Renal cortical epithelial cell (primary cell): ENCODE measurements at places on chromosomes 3 and 15. TPM values are rescaled to one million over a fixed set of nuclear protein-coding genes. Genes with fewer than 3 reads are reported as not detected.

RBMS3 gene
- total RNA-seq: 26.7 and 38.6 TPM in 2 replicates

CHST2 gene
- total RNA-seq: 2.9 and 7.1 TPM in 2 replicates

TMEM212 gene
- total RNA-seq: not detected in 2 replicates

GOLGA8M gene
- 0.89 TPM in 1 of 2 replicates, not detected in the other for total RNA-seq

LRRK1 gene
- total RNA-seq: 9.2 and 21.8 TPM in 2 replicates

HRG gene
- 0.15 TPM in 1 of 2 replicates, not detected in the other for total RNA-seq

ACAD11 gene
- total RNA-seq: 34.6 and 81.0 TPM in 2 replicates

LEO1 gene
- 18.8 and 49.9 TPM in 2 replicates for total RNA-seq

CRABP1 gene
- total RNA-seq: not detected in 2 replicates

GOLGA8R gene
- total RNA-seq: 0.35 and 1.6 TPM in 2 replicates

DNA sequence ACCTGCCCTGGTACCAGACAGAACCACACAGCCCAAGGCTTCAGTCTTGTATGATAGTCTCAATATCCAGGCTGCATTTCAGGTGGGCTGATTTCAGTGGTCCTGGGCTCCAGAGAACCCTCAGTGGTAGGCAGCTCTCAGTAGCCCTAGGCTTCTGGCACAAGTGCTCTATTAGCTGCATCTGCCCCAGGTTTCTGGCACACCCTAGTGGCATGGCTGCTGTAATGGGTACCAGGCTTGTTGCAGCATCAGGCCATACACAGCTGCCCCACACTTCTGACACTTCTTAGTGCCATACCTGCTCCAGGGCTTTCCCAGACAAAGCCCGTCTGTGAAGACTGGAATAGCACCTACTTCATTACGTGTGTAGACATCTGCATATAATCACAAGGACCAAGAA lies 1062.2 kb upstream of the EPHA6 start:
- DNase-seq: no peak

- DNase-seq: peak; percentile 41
Measured at GRCh38 chr15:69595009-69595791, 142.6 kb downstream of the RPLP1 start.

DNA sequence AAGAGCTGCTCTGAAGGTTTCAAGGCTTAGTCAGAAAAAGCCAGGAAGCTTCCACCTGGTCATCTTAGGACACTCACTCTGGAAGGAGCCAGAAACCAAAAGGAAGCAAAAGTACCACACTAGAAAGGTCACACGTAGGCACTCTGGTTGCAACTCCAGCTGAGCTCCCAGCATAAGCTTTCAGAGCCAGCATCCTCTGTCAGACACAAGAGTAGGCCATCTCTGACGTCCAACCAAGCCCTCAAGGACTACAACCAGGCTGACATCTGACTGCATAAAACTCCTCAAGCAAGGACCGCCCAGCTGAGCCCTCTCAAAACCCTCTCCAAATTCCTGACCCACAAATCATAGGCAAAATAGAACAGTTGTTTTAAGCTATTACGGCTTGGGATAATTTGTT lies 12.8 kb downstream of the SH3BP5 start:
- peak; percentile 63 for DNase-seq

GRCh38 chr3:39528844-39529243 lies 61.4 kb downstream of the MOBP start:
- DNase-seq: peak; percentile 21

GRCh38 chr3:112735926-112736325 lies 95.0 kb upstream of the CCDC80 start:
- DNase-seq: no peak

DNA sequence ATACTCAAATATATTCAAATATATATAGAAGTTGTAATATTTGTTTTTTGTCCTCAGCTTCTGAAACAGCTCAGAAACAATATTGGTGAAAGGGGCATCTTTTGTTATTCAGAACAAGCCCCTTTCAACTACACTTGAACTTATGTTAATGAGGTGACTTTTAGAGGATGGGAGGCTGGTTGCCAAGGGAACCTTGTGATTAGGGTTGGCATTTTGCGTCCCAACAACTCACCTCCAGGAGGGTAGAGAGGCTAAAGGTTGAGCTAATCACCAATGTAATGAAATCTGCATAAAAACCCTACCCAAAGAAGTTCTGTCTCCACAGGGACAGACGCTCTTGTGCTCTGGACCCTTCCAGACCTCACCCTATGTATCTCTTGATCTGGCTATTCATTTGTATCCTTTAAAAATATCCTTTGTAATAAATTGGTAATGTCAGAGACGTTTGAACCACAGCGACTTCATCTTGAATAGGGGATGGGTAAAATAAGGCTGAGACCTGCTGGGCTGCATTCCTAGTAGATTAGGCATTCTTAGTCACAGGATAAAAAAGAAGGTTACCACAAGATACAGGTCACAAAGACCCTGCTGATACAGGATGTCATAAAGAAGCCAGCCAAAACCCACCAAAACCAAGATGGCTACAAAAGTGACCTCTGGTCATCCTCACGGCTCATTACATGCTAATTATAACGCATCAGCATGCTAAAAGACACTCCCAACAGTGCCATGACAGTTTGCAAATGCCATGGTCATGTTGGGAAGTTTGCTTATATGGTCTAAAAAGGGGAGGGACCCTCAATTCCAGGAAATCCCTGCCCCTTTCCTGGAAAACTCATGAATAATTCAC lies 111.1 kb downstream of the FMN1 start:
- peak; percentile 36 for DNase-seq

- no peak for DNase-seq
Measured at GRCh38 chr15:48388910-48389309, 57.7 kb downstream of the DUT start.

- DNase-seq: peak; percentile 88
Measured at GRCh38 chr15:78951841-78952238, 7.0 kb upstream of the CTSH start.

- DNase-seq: no peak
Measured at GRCh38 chr3:52816654-52817053, 13.8 kb downstream of the ITIH4 start.

- peak; percentile 26 for DNase-seq
Measured at GRCh38 chr15:38843736-38844590, 279.3 kb upstream of the RASGRP1 start.

GRCh38 chr3:37519661-37520060 lies 342.0 kb upstream of the CTDSPL start:
- DNase-seq: no peak

DNA sequence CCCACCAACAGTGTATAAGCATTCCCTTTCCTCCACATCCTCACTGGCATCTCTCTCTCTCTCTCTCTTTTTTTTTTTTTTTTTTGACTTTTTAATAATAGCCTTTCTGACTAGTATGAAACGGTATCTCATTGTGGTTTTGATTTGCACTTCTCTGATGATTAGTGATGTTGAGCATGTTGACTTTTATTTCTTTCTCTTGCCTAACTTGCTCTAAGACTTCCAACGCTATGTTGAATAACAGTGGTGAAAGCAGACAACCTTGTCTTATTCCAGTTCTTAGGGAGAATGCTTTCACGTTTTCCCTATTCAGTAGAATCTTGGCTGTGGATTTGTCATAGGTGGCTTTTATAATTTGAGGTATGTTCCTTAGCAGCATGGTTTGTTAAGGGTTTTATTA lies 249.4 kb upstream of the MDFIC2 start:
- no peak for DNase-seq

- DNase-seq: no peak
Measured at GRCh38 chr15:52193321-52193720, 2.1 kb upstream of the GNB5 start.

DNA sequence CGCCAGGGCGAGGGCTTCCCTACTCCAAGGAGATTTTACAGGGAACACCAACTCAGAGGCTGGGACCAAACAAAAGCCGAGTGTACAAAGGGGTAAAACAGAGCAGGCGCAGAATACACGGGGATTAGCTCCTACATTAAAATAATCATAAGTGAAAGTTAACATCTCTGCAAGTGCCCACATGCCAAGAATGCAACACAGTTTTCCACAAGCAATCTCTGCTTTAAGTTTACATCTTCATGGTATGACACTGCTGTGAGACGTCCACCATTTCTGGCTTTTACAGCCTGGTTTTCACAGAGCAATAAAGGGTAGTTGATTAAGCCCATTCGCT lies 500 bp upstream of the VGLL3 start:
- no peak for DNase-seq

DNA sequence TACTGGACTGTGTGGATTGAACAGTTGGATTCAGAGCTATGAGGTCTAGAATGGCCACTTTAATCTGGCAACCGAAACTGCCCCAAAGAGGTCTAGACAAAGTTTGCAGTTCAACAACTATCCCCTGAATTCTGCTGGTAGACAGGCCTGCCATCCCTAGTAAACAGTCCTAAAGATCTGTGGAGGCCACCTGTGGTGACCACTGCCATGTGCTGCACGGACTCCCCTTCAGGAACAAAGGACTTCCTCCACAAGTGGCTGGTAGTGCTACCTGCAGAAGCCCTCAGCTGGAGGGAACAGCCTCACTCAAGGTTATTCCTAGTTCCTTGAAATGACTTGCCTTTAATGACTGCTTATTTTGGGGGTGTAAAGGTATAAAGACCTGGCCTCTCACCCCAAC lies 6.1 kb downstream of the TNFAIP8L3 start:
- no peak for DNase-seq

GRCh38 chr3:101038880-101039279 lies 45.7 kb upstream of the ABI3BP start:
- DNase-seq: peak; percentile 56

GRCh38 chr3:148360051-148360450 lies 337.7 kb upstream of the AGTR1 start:
- no peak for DNase-seq

DNA sequence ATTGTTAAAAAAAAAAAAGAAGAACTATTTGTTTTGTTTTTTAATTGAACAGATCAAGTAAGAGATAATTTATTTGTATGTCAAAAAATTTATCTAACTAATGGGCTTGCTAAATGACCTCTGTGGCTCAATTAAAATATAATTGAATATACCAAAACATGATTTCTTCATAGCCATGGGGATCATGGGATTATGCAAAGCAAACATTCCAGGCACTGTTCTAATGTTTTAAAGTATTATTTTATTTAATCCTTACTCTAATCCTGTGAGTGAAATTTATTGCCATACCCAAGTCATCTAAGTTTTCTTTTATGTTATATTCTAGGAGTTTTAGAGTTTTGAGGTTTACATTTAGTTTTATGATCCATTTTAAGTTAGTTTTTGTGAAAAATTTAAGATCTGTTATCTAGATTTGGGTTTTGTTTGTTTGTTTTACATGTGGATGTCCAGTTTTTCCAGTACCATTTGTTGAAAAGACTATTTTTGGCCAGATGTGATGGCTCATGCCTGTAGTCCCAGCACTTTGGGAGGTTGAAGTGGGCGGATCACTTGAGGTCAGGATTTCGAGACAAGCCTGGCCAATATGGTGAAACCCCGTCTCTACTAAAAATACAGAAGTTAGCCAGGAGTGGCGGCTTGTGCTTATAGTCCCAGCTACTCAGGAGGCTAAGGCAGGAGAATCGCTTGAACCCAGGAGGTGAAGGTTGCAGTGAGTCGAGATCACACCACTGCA lies 52.3 kb upstream of the CNOT10 start:
- no peak for DNase-seq

DNA sequence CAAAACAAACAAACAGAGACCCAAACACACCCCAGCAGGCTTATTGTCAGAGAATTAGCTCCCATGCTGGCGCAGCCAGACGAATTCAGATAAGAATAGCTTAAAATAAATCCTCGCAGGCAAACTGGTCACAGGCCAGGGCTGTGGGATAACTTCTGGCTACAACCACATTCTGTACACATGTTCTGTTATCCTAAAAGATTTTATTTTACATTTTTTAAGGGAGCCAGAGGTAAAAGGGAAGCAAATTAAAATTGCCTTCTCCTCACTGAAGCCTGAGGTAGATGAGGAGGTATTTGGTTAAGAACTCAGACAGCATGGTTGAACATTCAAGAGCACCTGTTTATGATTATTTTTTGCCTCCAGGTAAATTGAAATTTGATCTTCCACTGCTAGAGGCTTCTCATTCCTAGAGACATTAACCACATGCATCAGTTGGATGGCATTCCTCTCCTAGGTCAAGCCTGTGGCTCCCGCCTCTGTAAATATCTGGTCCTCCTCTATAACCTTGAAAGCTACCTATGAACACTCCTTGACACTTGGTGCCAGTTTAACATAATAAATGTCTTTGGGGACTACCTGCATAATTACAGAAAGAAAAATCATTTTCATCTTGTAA lies 190.3 kb downstream of the SATB1 start:
- DNase-seq: peak; percentile 24

DNA sequence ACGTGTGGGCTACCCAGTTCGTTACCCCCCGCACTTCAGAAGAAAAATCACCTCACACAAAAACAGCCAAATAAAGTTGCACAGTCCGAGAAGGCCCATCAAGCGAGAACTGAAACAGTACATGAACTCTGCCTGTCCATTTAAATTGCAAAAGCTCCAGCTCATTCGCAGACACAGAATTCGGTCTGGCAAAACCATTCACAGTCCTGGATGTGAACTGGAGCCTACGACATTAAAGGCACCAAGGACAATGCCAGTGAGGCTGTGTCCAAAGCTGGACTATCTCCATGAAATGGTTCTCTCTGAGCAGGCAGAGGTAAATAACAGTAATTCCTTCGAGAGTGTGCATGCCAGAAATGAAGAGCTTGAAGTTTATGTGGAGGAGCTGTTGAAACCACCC lies 261.3 kb upstream of the ICE2 start:
- no peak for DNase-seq

GRCh38 chr15:31136016-31136415 lies 34.5 kb upstream of the TRPM1 start:
- DNase-seq: no peak
